CD4-positive, alpha-beta T cell treated with Interleukin-17A for 1 hour (primary cell): ENCODE measurements at places on chromosomes 5 and 9.
A peak's percentile ranks its signal among the peaks of the same experiment; 100 is the strongest.

GRCh38 chr5:64637144-64637543 lies 53.2 kb upstream of the SHISAL2B start:
- no peak for DNase-seq

DNA sequence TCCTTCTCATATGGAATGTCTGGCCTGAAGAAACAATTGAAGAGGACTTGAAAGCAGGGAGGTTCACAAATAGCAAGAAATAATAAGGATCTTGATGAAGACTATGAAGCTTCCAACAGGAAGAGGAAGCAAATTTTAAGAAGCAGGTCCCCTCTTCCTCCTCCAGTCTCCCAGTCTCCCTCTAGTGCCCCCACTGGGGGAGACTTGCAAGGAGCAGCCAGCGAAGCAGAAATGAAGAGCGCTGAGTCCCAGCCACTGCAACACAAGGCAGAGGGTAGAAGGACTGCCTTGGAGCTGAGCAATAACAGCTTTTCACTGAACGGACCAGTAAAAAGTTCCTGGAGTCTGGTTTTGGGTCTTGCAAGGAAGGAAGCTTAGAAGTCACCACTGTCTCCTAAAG lies 32.6 kb upstream of the ACO1 start:
- no peak for DNase-seq

DNA sequence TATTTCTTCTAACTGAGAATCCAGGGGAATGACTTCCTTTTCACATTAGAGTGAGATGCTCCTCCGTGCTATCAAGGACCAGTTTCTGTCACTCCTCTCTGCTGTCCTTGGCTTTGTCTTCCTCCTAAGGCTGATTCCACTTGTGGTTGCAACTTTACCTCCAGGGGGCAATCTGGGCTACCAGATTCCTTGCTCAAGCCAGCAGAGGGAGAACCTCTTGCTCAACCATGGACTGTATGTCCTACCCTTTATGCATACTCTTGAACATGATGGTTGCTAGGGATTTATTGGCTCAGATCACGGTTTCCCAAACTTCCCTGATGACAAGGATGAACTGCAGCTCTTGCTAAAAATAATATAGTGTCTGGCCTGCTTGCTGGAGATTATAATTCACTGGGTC lies 24.0 kb downstream of the NNT start:
- DNase-seq, result no peak

GRCh38 chr5:164364237-164365208 lies 859.1 kb downstream of the MAT2B start:
- no peak for DNase-seq

DNA sequence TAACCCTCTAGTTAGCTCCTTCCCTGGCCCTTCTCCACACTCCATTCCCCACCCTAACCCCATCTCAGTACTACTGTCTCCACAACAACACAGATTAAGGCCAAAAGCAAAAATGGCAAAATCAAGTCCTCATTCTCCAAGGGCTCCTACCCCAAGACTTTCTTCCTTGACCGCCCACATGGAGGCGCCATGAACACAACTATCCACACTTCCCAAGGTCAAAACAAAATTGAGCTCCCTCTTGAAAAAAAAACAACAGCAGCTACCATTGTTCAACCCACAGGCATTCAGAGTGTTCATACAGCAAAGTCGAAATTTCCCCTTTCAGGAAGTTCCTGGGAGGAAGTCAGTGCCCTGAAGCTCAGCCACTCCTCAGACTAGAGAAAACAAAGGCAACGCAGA lies 54.4 kb downstream of the GNAQ start:
- DNase-seq, result peak; percentile 67

DNA sequence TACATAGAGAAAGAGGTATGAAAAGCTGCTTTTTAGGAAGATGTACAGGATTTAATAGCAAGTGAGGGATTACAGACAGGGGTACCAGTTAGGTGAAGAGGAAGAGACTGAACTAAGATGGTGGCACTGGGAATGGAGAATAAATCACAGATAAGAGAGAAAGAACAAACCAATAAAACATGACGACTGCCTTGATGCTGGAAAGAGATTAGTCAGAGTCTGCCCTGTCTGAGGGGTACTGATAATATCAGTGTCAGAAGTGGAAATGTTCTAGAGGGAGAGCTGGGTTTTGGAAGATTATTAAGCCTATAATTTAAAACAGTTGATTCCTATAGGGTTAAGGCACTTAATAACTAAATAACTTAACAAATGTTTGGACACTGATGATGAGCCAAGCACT lies 77.7 kb downstream of the NR2F1 start:
- no peak for DNase-seq

DNA sequence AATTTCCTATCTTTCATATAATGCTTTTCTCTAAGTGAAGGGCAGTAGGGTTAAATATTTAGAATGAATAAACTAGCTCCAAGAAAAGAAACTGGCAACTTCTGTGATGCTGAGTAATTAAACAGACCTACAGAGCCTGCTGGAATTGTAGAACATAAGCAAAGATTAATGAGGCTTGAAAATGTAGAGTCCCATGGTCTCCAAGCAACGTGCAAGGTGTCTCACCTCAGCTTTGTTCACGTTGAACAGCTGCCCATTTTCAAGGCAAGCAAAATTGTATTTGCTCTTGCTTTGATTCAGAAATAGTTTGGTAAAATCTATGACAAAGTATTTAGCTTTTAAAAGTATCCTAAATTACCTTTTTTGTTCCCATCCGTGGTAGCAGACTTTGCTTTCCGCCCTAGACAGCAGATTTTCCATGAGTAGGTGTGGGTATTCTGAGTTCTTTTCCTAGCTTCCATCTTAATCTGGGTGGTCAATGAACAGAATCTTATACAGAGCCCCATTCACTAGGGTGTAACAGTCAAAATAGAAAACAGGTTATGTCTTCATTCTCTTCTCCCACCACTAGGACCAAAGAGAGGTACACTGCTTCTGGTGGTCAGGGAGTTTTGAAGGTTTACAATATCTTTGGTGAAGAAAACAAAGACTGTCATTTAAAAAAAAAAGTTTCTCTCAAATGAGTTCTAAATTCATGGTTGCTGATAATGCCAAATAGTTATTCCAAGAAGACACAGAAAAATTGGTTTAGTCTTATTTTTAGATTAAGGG lies 52.1 kb upstream of the TYRP1 start:
- no peak for DNase-seq

GRCh38 chr9:132631280-132631679 lies 38.5 kb downstream of the DDX31 start:
- no peak for DNase-seq

DNA sequence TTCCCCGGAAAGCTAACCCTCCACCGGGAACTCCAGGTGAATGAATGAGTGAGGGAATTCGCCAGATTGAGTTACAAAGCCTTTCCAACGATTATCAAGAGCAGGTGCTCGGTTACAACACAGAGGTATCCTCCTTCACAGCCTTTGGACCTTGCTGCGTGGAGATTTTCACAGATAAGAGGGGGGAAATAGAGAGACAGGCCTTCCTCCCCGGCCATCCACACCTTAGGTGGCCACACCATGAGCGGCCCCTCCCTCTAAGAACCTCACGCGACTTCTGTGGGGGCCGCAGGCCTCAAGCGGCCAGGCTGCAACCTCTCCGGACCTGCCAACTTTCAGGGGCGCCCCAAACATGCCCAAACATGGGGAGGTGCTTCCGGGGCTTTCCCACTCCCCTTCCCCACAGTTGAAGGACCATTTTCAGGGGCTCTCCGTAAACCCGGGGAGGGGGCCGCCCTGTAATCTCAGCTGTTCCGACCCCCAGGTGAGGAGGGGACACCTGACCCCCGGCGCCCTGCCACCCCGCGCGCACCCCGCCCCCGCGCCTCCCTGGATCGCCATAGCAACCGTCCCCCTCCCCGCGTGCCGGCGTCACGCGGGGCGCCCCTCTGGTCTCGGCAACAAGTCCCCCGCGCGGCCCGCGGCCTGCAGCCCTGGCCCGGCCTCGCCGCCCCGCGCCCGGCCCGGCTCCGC lies 603 bp downstream of the DENND1A start:
- peak; percentile 36 for DNase-seq

GRCh38 chr9:137221506-137222111 lies 431 bp downstream of the RNF208 start:
- DNase-seq, result peak; percentile 19

DNA sequence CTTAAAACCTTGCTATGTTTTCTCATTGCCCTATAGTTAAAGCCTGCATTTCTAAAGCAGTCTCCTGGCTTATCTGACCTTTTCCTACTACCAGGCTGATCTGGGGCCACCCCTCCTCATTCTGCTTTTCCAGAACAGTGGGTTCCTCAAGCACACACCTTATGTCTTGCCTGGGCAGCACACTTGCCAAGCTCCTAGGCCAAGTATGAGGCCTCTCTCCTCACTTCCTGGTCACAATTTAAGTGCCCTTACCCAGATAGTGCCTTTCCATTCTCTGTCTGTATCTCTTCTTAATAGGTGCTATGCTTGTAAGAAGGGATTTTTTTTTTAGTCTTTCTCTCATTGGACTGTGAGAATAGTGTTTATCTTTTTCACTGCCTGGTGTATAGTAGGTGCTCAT lies 39.7 kb downstream of the HMGCS1 start:
- DNase-seq, result no peak

DNA sequence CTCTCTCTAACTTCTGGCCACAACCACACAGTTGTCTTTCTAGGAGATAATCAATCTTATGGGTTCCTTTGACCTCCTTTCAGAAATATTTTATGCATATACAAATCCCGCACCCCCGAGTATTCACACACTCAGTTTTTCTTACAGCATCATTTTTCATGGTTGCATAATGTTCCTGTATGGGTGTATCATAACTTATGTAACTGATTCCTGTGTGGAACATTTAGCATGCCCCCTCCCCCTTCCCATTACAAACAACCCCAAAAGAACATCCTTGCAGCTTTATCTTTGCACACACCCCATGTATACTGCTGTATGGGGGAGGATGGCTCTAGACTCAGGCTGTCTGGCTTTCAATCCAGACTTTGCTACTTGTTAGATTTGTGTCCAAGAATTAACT lies 93.8 kb downstream of the PSD2 start:
- DNase-seq, result no peak

DNA sequence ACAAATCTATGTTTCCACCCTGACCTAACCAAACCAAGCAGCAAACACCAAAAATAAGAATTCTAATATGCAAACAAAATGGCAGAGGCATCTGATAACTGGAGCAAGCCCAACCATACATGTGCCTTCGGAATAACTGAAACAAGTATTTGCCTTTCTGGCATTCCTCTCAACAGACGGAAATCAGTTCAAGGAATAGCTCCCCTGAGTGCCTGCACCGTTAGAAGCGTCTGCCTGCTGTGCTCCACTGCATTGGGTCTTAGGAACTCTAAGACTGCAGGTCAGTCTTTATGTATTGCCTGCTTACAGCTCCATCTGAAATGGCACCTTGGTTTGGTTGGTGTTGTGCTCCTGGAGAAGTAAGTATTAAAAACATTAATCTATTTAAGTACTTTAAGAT lies 98.5 kb downstream of the MRPS27 start:
- DNase-seq, result no peak

DNA sequence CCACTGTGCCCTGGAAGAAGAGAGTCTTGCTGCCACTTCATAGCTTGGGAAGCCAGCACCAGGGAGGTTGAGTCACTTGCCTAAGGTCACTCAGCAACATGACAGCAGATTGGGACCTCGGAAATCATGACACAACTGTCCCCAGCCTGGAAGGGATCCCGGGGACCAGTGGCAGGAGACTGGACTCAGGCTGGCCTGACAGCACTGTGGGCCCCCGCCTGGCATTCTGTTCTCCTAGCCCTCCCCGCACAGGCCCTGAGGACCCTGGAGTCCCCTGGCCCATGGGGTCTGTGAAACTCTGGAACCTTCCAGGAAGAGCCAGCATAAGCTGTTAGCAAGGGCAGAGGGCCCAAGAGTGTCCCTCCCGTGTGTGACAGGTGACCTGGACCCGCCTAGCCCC lies 64.9 kb downstream of the COL5A1 start:
- no peak for DNase-seq

DNA sequence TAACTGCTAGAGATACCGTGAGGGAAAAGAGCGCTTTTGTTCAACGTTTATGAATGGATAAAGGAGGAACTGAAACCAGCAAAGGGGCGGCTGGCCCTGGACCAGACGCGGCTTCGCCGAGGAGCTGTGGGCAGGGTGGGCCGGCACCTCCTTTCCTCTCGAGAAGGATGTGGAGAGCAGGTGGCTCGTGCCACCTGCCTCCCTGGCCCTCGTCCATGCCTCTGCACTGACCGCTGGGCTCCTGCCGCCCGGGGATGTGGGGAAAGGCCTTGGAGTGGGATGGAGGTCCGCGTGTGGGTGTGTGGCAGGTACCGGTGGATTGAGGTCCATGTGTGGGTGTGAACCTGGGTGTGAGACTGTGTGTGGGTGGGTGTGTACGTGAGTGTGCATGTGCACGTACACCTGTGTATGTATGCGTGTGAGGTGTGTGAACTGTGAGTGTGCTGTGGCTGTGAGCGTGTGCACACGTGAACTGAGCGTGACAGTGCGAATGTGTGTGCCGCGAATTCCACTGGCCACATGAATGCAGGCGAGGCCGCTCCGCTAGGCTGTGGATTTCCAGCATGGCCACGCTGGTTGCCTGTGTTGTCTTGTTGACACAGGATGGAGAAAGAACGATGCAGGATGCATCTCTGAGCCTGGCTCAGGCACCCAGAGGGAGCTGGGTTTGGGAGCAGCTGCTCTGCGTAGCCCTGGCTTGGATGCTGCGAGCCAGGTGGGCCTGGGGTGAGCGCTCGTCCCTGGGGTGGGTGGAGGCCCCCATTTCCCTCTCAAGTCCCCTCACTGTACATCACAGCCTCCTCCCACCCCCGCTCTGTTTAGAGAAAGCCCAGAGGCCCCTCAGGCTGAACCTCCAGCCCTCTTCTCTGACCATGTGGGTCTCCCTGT lies 4.4 kb upstream of the CEP72 start:
- DNase-seq, result no peak

GRCh38 chr9:111276431-111277128 lies 53.4 kb downstream of the OR2K2 start:
- DNase-seq, result no peak

DNA sequence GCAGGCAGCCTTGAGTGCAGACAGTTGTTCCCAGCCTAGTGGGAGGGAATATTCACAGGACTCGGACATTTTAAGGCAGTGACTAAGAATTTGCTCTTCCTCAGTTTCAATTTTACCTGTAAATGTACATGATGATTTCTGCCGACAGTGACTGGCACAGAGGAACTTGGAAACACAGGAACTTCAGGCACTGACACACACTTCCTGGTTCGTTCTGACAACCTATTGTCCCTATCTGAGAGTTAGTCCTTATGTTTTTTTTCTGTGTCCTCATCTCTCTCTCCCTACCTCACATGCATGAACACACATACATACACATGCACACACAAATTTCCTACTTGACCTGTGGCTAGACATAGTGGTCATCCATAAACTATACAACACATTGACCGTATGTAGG lies 89.4 kb upstream of the CD180 start:
- no peak for DNase-seq

GRCh38 chr5:108813673-108814072 lies 66.0 kb downstream of the FER start:
- DNase-seq, result no peak
